ENCODE measurements at places on chromosomes 2 and 18. TPM values are rescaled to one million over a fixed set of nuclear protein-coding genes. Genes with fewer than 3 reads are reported as not detected.

DNA sequence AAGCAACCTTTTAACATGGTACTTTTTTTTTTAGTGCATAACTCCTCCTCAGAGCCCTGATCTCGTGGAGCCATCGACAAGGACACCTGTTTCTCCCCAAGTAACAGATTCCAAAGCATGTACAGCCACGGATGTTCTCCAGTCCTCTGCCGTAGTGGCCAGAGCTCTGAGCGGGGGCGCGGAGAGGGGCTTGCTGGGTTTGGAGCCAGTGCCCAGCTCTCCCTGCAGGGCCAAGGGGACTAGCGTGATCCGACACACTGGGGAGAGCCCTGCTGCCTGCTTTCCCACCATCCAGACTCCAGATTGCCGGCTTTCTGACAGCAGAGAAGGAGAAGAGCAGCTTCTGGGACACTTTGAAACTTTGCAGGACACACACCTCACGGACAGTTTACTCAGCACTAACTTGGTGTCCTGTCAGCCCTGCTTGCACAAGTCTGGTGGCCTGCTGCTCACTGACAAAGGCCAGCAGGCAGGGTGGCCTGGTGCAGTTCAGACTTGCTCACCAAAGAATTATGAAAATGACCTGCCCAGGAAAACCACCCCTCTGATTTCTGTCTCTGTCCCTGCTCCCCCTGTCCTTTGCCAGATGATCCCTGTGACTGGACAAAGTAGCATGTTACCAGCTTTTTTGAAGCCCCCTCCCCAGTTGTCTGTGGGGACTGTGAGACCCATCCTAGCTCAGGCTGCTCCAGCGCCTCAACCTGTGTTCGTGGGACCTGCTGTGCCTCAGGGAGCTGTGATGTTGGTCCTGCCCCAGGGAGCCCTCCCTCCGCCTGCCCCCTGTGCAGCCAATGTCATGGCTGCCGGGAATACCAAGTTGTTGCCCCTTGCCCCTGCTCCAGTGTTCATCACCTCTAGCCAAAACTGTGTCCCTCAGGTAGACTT is 4.5 kb downstream of the KLF11 start:
- no peak for DNase-seq

OTOS gene
- not detected for total RNA-seq

DNA sequence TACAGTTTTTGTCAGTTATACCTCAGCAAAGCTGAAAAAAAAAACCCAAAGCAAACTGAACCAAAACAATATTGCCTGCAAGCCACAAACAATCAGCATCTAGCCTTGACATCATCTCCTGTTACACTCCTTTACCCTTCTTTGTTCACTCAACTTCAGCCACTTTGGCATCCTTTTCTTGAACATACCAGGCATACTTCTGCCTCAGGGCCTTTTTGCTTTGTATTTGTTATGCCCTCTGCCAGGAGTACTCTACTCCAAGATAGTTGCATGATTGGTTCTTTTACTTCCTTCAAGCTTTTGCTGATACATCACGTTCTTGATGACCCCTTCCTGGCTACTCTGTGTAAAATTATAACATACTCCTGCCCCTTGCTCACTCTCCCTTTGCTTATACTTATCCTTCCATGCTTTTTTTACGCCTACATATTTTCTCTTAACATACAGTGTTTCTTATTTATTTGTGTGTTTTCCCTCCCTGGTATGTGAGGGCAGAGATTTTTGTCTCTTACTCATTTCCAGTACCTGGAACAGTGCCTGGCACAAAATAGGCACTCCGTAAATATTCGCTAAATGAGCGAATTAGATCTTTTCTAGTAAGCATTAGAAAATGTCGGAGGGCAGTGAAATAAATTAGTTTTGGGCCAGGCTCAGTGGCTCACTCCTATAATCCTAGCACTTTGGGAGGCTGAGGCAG is 12.7 kb downstream of the ABI2 start:
- peak; percentile 52 for DNase-seq

HOXD13 gene
- total RNA-seq = not detected

PLB1 gene
- 1.7 TPM for total RNA-seq

GRCh38 chr18:24741965-24742724 is 281.7 kb downstream of the HRH4 start:
- no peak for DNase-seq

PCARE gene
- not detected for total RNA-seq

ANO7 gene
- 6.5 TPM for total RNA-seq

GCKR gene
- total RNA-seq = 3.4 TPM

- DNase-seq = no peak
These were observed 3.6 kb upstream of the RAB11FIP5 start for GRCh38 chr2:73116182-73116960.

DNA sequence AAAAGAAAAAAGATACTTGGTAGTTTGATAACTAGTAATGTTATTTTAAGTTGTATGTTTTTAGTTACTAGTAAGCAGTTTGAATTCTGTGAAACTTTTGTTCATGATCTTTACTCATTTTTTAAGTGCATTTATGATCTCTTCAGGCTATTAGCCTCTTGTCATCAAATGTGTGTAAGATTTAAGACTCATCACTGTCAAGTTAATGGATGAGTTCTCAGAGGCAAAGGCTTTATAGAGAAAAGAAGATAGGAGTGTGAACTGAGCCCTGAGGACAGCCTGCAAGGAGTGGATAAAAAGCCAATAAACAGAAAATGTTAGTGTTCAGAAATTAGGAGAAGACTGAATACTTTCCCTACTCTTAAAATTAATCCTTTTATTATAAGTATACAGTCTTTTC is 13.5 kb downstream of the NDUFV2 start:
- no peak for DNase-seq

LCT gene
- total RNA-seq = not detected

DNA sequence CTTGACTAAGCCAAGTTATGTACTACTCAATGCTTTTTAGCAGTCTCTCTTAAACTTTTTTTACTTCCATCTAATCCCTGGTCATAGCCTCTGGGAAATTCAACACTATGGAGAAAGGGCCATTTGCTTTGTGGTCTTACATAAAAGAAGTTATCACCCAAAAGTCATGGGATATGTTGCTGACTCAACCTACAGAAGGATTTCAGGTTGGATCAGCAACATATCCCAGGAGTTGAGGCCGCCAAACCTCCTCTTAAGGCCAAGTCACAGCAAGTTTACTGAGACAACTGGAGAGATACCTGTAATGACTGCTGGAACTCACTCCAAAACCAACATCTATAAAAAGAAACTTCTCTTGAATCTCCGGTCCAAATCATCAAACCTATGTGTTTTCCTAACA is 141.1 kb downstream of the IRS1 start:
- DNase-seq = no peak

- no peak for DNase-seq
These were observed 20.3 kb downstream of the KCNK3 start for GRCh38 chr2:26712486-26713465.

- no peak for DNase-seq
These were observed 388.7 kb upstream of the MYT1L start for GRCh38 chr2:2719781-2720180.
